ENCODE measurements at places on chromosomes 1 and 21.

GRCh38 chr21:40638466-40639251 is 208.3 kb downstream of the DSCAM start:
- no peak for DNase-seq

GRCh38 chr1:209107535-209107934 is 476.0 kb upstream of the CAMK1G start:
- no peak for DNase-seq

DNA sequence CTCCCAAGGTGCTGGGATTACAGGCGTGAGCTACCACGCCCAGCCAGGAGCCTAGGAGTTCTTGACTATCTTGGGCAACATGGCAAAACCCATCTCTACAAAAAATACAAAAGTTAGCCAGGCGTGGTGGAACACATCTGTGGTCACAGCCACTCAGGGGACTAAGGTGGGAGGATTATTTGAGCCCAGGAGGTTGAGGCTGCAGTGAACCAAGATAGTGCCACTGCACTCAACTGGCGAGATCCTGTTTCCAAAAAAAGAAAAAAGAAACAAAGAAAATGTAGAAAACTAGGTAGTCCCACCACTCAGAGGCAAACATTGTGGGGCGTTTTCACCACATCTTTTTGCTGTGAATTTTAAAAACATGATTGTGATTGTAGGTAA is 141.3 kb downstream of the ZZZ3 start:
- DNase-seq, result no peak

DNA sequence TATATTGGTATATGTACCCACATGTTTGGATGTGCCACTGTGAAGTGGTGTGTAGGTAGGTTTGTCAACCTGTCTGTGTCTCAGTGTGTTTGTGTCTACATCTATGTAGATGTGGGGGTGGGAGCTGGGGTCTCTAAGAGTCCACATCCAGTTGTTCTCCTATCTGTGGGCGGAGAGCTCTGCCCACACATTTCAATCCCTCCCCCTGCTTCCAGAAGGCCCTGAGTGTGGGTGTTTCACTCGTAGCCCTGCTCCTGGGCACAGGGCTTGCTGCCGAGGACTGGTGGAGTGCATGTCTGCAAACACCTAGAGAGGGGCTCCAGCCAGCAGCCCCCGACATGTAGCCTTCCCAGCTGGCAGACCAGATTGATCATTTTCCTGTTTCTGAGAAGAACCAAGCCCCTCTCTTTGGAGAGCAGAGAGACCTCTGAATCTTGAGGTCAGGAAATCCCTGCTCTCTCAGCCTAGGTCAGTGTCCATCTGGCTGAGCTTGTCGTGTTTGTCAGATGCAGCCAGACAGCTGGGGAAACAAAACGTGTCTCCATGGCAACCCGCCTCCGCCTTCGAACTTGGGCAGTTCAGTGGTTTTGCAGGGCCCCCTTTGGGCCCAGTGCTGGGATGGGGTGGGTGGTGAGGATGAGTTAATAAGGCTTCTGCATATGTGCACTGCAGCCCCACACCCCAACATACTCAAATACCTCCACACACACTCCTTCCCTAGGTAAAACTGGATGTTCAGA is 31.2 kb upstream of the SYNC start:
- DNase-seq, result no peak

GRCh38 chr1:117669572-117669971 is 63.7 kb downstream of the TENT5C start:
- DNase-seq, result no peak

DNA sequence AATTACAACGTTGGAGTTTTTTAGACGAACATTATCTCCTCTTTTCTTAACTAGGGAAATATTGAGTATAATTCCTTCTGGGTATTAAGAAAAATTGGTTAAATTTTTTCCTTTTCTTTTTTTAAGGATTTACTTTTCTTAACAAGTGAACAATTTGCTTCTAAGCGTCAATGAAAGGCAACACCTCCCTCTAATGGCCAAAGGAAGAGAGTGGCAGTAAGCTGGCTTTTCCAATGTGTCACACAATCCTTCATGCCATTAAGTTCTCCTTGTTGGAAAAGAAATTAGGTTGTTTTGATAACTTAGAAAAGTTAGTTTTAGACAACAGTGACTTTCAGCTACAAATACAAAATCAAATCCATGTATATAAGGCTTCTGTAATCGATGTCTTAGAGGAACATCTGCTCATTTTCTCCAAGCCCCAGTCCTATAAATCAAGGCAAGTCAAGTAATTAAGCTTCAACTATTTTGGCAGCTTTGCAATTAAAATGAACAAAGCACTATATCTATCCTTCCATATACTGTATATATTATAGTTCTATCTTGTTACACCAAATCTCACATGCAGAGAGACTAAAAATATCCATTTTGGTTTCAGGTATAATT is 62.8 kb downstream of the EDEM3 start:
- peak; percentile 47 for DNase-seq

DNA sequence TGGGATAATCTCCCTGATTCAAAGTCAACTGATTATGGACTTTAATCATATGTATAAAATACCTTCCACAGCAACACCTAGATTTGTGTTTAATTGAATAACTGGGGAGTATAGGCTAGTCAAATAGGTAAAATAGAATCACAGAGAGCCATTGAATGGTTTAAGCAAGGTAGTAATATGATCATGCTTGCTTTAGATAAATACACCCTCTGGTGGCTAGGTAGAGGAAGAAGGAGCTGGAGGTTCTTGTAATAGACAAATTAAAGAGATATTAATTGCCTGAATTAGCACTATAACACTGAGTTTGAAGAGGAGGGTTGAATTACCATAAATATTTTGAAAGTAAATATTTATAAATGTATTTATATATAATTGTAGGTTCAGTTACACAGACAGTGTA is 40.3 kb downstream of the DIRAS3 start:
- no peak for DNase-seq

DNA sequence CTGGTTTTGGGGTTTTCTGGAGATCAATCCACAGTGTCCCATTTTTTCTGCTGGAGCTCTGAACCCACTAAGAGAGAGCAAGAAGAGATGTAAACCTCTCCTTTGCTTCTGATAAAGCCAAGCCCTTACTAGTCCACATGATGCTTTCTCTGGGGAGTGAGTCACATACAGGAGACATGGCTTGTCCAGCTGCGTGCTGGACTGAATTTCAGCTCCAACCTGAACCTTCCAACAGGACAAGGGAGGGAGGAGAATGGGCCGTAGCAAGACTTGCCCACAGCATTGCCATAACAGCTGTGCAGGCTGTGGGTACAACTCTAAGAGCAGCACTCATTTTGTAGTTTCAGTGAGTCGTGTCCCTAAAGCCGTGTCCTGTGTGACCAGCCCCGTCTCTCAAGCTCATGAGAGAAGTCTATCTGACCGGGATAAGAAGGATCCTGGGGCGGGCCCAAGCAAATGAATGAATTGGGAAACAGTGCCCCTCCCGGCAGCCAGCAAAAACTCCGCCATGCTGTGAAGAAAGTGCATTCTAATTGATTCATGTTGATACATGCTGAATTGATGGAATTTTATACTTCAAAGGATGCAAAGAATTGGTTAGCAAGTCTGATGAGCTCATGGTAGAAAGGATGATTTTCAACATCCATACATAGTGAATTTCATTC is 195.2 kb downstream of the GABPA start:
- DNase-seq, result no peak

DNA sequence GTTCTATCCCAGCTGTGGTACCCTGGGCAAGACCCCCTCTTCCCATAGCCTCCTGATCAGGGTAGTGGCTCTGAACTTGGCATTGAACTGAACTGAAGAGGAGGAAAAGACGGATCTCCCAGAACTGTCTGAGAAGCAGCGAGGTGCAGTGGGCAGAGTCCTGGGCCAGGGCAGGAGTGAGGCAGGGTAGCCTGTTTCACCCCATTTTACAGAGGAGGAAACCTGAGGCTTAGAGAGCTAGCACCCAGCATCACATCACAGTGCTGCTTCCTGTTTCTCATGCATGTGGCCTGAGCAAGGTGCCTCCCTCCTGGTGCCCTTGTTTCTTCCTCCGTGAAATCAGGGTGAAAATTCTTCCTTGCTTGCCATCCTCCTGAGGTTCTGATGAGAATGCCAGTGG is 17.1 kb downstream of the ZNF362 start:
- no peak for DNase-seq

DNA sequence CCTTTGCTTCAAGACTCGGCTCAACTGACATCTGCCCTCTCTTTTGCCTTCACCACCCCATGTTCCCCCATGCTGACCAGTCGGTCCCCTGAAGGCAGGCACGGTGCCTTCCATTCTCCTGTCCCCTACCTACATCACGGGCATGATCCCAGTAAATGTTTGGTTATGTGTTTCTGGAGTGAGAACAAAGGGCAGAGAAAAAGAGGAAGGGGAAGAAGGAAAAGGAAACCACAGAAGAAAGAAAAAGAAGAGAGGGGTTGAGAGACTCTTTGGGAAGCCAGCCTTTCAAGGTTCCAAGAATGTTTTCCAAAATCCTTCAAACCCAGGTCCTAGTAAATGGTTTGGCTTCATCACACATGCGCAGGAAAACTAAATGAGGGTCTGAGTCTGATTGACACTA is 84.9 kb downstream of the CDC7 start:
- DNase-seq, result no peak

DNA sequence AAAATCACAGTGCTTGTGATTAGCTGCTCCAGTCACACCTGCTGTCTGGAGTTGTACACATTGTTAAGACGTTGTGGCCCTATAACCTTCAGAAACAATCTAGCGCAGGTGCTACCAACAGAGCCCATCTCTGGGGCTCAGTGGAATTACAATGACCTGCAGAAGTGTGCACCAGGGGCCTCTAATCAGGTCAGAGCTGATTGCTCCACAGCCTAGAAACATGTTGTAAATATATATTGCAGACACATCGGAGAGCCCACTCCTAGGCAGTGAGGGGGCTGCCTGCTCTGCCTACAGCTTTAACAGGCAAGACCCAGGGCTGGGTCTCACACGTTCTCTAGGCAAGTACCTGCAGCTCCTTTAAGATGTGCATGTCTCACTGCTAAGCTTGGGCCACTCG is 302.0 kb downstream of the SIPA1L2 start:
- DNase-seq, result no peak

- DNase-seq, result no peak
Measured at GRCh38 chr1:182071924-182072323, 10.4 kb upstream of the ZNF648 start.

- no peak for DNase-seq
Measured at GRCh38 chr1:82785268-82785790, 984.6 kb downstream of the ADGRL2 start.

DNA sequence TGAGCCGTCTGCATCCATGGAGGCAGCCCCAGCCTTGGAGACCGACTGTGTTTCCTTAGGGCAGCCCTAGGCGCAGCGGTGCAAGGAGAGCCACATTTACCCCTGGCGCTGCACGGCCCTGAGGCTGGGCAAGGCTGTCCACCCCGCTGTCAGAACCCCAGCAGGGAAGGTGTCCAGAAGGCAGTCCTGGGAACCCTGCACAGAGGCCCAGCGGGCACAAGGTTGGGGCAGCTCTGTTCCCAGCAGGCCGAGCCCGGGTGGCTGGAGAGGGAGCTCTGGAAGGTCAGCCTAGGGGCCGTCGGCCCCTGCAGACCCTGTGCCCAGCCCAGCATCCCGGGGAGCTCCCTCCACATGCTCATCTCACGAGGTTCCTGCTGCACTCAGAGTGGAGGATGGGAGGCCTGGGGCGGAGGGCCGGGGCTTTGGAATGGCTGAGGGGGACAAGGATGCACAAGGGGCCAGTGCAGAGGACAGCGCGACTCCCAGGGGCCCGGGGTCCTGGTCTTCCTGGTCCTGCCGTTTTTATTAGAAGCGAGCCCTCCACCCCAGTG is 19.9 kb upstream of the SAMD11 start:
- no peak for DNase-seq

GRCh38 chr1:32144033-32144432 is 35.4 kb upstream of the TXLNA start:
- DNase-seq, result no peak

DNA sequence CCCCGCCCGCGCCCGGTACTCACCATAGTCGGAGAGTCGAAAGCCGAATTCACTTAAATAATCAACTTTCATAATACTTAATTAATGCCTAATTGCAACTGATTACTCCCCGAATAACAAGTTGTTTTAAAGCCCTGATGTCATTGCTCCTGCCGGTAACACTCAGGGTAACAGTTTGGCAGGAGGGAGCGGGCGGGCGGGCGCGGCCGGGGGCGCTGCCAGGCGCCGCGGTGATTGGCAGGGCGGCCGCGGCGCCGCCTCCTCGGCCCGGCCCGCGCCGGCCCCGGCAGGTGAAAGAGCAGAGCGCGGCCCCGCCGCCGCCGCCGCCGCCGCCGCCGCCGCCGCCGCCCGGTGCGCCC is 102.2 kb downstream of the CASZ1 start:
- DNase-seq, result no peak

GRCh38 chr1:154433161-154433764 is 28.1 kb downstream of the IL6R start:
- no peak for DNase-seq

GRCh38 chr1:4127592-4128140 is 227.6 kb upstream of the C1orf174 start:
- DNase-seq, result no peak

- DNase-seq, result no peak
Measured at GRCh38 chr1:3249231-3249630, 180.2 kb downstream of the PRDM16 start.

- DNase-seq, result peak; percentile 35
Measured at GRCh38 chr1:1349256-1350012, at the start of gene DVL1. TSS of gene DVL1 (minus strand) at chr1:1349418. CDS start at chr1:1349065, 353 bp downstream.

DNA sequence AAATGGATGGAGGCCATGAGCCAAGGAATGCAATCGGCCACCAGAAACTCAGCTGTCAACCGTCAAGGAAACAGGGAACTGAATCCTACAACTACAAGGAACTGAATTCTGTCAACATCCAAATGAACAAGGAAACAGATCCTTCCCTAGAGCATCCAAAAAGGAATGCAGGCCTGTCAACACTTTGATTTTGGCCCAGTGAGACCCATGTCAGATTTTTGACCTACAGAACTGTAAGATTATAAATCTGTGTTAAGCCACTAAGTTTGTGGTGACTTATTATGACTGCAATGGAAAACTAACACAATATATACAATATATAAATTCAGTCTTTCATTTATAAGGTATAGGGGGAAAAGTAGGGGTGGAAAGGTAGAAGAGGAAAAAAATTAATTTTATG is 55.3 kb downstream of the SHCBP1L start:
- no peak for DNase-seq

DNA sequence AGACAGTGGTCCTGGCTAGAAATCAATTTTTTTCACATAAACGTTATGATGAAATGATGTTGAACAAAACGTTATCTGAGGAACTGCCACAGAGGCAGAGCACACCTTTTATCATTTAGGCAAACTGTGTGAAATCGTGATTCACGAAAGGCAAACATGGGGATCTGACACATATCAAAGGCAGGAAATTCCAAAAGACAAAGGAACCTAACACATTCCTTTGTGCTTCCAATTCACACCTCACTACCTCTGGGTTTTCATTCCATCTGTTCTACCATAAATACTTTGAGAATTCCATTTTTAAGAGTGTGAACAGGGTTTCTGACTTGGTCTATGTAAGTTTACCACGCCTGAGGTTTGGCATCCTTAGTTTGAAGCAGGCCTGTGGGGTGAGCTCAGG is 119.5 kb upstream of the KRTAP19-8 start:
- no peak for DNase-seq
